Aorta (tissue), 5 donors: ENCODE measurements at places on chromosomes 1 and 21.
A peak's percentile ranks its signal among the peaks of the same experiment; 100 is the strongest.

GRCh38 chr21:42833859-42834725 is 45.2 kb downstream of the WDR4 start:
- DNase-seq: peak; percentile 56

GRCh38 chr1:179745131-179745611 is 2.1 kb downstream of the FAM163A start:
- no peak for DNase-seq

DNA sequence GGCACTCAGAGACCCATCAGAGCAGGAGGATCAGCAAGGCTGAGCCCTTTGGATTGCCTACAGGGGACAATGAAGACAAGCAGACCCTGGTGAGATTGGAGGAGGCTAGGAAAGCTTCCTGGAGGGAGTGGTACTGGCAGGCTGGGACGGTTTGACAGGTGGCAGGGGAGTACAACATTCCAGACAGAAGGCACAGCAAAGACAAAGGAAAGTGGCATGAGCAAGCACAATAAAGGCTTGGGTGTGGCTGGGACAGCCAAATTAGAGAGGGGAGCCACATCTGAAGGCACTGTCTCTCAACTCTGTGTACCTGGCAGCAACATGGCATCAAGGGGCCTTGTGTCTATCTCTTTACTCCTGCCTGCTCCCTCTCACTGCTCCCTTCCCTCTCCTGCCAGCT is 38.2 kb downstream of the DMAP1 start:
- DNase-seq: no peak

GRCh38 chr21:27513825-27514224 is 546.9 kb upstream of the ADAMTS5 start:
- DNase-seq: no peak

DNA sequence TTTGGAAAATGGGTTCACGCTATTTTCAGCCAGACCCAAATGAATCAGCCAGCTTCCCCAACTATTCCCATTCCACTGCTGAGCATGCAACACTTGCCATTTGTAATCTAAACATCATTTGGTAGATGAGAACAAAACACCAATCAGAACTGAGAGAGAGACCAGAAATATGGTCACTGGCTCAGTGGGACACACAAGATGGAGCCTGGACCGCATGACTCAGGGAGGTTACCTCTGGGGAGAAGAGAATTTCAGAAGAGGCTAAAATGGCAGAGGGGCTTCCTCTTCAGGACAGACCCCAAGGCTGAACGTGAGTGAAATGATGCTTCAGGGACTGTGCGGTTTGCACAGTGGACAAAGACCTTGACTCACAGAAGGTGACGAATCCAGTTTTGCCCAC is 126.6 kb downstream of the URB2 start:
- no peak for DNase-seq

DNA sequence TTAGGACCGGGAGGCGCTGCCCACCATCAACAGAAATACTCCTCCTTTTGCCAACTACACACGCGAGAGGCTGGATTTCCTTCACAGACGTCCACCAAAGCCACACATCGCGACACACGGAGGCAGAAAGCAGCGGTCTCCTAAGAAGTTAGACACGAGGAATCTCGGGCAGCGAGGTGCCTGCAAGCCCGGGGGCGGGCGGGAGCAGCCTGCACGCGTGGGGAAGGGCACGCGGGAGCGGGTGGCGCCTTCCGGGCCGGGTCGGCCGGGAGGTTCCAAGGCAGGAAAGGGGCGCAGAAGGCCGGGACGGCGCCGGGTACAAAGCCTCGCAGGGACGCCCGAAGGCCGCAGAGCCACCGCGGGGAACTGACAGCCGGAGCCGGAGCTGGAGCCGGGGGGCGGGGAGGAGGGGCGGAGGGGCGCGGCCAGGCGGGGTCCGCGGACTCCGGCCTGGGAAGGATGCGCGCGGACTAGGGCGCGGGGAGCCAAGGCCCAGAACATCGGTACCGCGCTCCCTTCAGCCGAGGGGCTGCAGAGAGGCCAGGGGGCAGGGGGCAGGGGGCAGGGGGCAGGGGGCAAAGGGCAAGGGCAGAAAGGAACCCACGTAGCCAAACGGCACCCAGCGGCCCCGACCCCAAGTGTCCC is 722 bp downstream of the NPHP4 start:
- DNase-seq: peak; percentile 81

DNA sequence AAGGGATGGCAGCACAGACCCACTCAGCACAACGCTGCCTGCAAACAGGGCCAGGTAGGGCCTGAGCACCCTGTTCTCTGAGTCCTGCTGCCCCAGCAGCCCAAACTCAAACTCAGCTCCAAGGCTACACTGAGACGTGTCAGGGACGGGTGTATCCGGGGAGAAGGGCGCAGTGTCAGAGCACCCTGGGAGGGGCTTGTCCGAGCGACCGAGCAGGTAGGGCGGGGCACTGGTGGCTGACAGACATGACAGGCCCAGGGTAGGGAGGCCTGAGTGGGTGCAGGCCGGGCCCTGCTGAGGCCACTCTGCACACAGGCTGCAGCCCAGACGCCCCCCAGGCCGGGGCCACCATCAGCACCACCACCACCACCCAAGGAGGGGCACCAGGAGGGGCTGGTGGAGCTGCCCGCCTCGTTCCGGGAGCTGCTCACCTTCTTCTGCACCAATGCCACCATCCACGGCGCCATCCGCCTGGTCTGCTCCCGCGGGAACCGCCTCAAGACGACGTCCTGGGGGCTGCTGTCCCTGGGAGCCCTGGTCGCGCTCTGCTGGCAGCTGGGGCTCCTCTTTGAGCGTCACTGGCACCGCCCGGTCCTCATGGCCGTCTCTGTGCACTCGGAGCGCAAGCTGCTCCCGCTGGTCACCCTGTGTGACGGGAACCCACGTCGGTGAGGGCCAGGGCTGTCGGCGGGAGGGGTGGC is 5.5 kb downstream of the SCNN1D start:
- no peak for DNase-seq

DNA sequence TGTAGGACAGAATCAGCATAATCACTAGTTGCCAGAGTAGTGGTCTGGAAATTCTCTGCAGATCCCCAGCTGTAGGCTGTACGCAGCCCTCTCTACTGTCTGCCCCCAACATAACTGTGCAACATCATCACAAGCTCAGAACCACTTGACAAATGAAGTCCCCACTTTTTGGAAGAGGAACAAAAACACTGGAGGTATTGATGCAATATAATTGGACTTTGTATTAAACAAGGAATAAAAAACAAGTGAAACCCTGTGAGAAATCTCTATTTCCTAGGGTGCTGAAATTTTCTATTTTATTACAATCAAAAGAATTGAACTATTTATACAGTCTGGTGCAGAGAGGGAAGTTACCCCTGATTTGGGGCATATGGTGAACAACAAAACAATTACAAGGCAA is 15.2 kb downstream of the PHTF1 start:
- DNase-seq: no peak

- DNase-seq: peak; percentile 55
Observed at GRCh38 chr21:42925114-42925926, at the start of gene ERVH48-1. Gene ERVH48-1 (minus strand): TSS chr21:42925630. CDS start chr21:42919006, 6,624 bp downstream.

- DNase-seq: no peak
Observed at GRCh38 chr1:16143005-16143565, 12.8 kb downstream of the EPHA2 start.

DNA sequence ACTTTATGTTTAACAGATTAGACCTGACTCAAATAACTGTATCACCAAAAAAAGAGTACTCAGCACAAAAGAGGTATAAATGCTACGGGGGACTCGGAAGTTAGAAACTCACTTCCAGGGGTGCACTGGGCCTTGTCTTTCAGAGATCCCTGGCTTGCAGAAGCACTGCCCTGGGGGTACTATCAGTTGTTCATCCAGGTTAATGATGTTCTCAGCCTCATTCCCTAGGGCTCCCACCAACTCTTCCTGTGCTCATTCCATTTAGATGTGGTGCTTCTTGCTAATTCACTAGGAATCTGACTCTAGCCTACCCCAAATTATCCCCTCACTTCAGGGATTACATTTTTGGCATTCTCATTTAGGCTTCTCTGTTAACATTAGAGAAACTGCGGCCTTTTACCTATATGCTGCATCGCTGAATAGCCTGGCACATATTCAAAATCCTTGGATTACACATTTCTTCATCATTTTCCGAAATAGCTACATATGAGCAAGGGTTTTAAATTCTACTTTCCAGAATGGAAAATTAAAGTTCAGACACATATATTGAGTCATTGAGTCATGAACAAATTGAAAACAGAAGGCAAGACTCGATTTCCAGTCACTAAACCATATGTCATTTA is 338.5 kb downstream of the KCTD3 start:
- DNase-seq: no peak

GRCh38 chr1:94105581-94105952 is 15.4 kb downstream of the ABCA4 start:
- no peak for DNase-seq

- DNase-seq: no peak
Observed at GRCh38 chr1:195045072-195045471, 1563.2 kb downstream of the KCNT2 start.

DNA sequence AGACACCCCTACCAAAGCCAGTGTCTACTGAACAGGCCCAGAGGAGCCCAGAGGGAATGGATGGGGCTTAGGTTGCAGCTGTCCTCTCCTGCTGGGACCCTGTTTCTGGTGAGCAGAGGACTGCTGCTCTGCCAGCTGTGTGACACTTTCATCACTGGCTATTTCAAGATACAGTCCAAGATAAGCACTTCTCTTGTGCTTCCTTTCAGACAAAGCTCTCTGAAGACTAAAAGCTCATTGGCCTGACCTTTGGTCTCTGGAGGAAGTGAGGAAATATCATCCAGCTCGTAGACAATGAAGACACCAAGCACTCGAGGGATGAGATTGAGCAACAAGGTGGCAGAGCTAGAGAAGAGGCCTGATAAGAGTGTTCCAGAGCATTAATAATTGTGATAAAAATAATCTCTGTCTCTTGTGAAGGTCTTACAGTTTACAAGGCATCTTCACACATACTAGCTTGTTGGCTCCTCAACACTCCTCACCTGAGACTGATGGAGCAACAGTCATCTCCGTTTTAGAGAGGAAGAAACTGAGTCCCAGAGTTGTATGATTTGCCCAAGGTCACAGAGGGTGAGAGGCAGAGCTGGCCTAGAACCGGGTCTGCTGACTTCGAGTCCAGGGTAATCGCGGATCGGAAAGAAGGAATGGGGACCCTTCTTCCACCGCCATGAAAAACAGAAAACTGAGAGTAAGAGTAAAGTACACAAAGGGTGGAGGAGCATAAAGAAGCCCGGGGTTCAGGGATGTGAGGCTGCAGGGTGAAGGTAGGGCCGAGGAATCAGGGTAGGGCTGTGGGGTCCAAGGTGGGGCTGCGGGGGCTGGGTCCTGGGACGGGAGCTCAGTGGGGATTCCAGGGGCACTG is 666 bp downstream of the PAFAH2 start:
- DNase-seq: peak; percentile 24

DNA sequence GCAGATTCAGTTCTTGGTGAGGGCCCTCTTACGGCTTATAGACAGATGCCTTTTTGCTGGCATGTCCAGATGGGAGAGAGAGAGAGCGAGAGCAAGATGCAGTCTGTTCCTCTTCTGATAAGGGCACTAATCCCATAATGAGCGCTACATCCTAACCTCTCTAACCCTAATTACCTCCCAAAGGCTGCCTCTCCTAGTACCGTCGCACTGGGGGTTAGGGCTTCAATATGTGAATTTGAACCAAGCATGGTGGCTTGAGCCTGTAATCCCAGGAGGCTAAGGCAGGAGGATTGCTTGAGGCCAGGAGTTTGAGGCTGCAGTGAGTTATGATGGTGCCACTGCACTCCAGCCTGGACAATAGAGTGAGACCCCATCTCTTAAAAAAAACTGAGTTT is 10.5 kb upstream of the SDE2 start:
- no peak for DNase-seq

DNA sequence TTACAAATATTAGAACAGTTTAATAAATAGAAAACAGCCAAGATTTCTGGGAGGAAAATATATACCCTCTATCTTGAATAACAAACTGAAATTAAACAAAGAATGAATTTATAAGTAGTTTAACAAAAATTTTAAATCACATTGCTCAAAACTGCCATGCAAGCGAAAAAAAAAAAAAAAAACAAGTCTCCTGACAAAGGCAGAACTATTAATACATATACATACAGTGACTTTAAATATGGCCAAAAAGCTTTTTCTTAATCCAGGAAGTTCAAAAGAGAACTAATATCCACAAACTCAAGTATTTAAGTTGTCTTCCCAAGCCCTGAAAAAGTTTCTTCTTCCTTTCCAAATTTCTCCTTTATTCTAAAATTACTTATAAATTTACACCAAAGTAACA is 63.5 kb upstream of the MUTYH start:
- DNase-seq: no peak

DNA sequence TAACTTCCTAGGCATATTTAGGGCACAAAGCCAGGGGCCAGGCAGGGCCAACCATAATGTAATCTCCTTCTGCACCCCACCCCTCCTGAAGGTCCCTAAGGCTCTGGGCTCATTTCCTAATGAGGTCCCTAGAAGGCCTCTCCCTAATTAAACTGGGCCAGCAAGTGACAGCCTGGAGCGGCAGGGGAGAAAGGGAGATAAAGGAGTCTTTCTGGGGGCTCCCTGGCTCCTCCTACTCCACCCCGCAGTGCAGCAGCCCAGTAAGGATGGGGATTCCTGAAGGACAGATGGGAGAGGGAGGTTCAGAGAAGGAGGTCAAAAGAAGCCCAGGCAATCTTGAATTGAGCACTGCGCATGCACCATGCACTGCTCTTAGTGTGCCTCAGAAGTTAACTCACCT is 12.8 kb downstream of the LRP8 start:
- no peak for DNase-seq

- DNase-seq: no peak
Observed at GRCh38 chr1:116401646-116402176, 28.7 kb downstream of the ATP1A1 start.

DNA sequence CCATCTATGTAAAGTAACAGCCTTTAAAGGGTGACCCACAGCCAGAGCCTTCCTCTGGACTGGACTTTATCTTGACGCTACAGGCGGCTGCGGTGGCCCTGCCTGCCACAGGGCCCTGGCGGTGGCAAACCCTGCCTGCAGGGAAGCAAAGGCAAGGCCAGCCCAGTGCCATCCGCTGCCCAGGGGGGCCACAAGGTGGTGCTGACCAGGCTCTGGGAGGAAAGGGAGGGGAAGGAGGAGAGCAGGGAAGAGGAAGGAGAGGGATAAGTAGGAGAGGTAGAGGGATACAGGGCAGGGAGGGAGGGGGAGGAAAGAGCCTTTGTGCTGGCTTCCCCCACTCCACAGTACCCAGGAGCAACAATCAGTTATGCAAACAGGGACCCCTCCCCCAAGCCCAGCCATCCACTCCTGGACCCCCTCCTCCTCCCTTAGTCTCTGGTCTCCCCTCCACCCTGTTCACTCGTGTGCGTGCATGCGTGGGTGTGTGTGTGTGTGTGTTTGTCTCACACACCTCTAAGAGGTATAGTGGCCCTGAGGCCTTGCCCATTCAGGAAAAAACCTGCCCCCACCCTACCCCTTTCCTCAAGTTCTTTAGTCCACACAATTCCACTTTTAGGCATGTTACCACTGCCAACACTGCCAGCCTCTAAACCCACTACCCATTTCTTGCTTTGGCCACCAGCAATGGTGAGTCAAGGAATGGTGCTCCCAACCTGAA is 30.3 kb downstream of the SSBP3 start:
- DNase-seq: no peak

GRCh38 chr1:157240495-157241184 is 102.4 kb upstream of the ETV3 start:
- no peak for DNase-seq

GRCh38 chr1:76336931-76337371 is 262.4 kb downstream of the ST6GALNAC3 start:
- peak; percentile 79 for DNase-seq
